RWPE1 (cell line): ENCODE measurements at places on chromosomes 6 and 20.
A peak's percentile ranks its signal among the peaks of the same experiment; 100 is the strongest.

DNA sequence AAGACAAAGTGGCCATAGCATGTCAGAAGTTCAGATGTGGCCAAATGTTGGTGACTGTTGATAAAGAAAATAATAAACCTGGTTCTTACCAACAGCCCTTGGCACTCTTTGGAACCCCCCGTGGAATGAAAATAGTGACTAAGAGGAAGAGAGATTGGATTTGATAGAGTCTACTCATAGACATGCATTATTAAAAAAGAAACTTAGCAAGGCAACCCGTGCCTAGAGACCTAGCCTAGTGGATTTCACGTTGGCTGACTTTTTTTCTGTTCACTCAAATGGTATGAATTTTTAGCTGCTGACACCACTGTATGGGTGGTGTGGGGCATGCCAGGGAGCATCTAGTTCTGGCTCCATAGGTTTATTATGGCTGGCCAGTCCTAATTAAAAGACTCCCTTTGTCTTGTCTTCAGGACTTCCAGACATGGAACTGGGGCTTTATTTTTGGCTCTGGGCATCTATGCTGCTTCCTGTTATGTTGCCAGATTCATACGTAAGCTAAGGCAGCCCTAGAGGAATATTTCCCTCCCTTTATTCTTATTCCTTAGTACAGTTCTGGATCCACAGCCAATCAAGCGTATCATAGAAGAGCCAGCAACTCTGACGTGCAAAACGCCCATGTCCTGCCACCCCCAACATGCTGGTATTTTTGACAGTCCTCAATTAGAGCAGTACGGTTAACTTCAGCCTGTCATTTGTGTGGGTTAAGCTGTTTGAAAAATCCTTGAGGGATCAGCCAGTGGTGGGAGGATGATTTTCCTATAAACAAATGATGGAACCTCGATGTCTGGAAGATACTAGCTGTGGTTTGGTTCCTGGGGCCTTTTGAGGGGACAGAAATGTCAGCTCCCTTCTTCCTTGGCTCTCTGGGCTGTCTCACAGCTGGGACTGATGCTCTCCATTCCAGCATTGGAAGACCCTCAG, 127.5 kb downstream of the ISM1 start:
- no peak for DNase-seq

- DNase-seq: no peak
These were observed 12.5 kb downstream of the GNAS-AS1 start for GRCh38 chr20:58838174-58838573.

- DNase-seq: no peak
These were observed 40.9 kb upstream of the LYRM2 start for GRCh38 chr6:89679215-89680120.

GRCh38 chr6:41642960-41643898, 5.0 kb downstream of the MDFI start:
- no peak for DNase-seq

DNA sequence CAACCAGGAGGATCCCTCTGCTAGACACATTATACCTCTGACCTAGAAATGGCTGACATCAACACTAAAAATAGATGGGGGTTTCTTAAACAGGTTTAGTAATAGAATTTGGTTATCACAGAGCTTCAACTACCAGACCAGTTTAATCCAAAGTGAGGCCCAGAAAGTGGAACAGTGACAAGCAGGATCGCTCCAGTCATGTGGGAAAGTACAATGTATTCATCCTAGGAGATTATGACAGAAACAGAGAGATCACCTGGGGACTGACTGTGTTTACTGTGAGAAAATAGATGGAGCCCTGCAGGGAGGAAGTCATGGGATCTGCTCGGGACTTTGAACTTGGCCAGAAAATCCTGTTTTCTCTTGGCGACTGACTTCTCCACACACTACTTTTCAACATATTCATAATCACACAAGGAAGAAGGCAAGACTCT, 238.7 kb upstream of the SOX4 start:
- DNase-seq: no peak

DNA sequence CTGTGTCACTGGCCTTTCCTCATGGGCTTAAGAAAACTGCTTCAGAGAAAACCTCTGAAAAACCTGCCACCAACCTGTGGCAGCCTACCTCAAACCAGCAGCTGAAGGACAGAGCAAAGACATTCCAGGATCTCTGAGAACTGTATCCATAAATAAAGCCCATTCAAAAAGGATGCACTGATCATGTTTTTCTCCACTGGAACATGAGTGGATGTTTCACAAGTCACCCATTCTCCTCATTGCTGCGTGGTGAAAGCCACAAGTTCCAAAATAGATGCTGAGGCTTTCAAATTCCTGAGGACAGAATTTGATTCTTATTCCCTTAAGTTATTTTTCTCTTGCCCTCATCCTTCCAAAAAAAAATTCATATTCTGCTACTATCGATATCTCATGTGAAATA, 280.6 kb downstream of the KHDC1L start:
- no peak for DNase-seq

DNA sequence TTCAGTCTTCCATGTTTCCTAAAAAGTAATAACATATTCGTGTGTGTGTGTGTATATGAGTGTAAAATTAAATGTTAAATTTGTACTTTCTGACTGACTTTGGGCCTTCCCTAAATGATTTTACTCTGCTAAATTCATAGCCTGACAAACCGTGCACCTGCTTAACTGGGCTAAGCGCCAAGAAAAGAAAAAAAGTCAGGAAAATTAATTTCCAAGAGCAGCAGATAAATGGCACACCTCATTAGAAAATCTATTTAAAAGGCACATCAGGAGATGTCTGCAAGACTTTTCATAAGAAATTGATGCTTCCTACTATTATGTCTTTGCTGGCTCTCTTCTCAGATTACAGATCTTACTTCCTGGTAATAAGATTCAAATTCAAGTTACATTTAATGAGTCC, 72.4 kb downstream of the TRDN start:
- DNase-seq: no peak

DNA sequence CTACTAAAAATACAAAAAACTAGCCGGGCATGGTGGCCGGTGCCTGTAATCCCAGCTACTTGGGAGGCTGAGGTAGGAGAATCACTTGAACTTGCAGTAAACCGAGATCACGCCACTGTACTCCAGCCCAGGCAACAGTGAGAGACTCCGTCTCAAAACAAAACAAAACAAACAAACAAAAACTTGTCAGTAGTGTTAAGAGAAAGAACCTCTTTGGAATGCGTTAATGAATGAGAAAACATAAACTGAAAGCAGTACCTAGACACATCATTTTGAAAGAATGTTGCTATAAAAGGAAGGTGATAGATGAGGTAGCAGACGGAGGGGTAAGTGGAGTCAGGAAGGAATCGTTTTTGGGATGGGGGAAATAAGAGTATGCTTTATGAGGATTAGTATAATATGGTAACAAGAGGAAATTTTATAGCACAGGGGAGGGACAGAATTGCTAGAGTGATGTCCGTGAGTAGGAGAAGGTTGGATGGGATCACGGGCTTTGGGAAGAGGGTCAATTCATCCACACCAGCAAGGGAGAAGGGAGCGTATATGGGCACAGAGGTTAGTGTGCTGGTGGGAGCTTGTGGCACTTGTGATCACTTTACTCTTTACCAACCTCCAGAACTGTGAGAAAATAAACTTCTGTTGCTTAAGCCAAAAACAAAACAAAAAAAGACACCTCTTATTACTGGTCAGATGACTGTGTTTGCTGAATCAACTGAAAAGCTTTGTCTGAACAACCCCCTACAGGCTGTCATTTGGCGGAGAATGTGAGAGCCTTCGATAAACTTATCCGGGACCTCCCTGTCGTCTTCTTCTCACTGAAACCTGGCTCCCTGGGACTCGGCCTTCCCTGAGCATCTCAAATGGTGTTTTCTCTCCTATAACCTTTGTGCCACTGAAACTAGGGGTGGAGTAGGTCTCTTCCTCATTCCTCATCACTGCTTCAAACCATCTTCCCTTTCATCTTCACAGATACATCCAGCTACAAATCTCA, 48.9 kb upstream of the TFAP2A start:
- DNase-seq: no peak

DNA sequence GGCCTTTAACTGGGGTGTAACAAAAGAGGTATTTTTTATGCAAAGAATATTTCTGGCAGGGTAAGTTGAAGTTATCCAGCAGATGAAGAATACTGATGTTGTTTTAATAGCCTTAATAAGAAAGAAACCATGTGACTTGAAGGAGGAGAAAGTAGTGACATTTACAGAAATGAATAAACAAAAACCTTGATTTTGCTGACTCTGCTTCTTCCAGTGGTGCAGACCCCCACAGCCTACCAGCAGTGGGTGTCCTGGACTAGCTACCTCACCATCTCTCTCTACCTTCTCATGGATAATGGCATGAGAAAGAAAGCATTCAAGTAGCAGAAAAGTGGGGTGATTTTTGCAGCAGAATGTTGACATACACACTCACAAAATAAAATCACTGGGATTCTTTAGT, 162.6 kb upstream of the RNF217 start:
- no peak for DNase-seq

GRCh38 chr20:4972506-4973251, 28.6 kb downstream of the SLC23A2 start:
- no peak for DNase-seq

DNA sequence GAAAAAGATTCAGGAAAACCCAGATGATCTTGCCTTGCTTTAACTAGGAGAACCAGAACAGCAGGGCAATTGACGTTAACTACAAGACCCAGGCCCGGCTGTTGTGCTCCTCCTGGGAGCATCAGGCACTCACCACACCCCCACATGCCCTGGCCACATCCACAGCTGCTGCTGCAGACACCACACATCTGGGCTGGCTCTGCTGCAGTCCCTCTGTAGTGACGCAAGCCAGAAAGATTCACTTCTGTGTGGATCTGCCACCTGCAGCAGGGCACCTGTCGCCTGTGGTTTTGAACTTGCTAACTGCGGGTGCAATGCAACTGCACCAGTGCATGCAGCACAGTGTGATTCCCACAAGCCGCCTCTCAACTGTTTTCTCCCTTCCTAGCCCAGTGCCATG, 228.8 kb downstream of the SYNDIG1 start:
- DNase-seq: no peak

GRCh38 chr6:11679099-11679498, 99.5 kb downstream of the ADTRP start:
- no peak for DNase-seq

DNA sequence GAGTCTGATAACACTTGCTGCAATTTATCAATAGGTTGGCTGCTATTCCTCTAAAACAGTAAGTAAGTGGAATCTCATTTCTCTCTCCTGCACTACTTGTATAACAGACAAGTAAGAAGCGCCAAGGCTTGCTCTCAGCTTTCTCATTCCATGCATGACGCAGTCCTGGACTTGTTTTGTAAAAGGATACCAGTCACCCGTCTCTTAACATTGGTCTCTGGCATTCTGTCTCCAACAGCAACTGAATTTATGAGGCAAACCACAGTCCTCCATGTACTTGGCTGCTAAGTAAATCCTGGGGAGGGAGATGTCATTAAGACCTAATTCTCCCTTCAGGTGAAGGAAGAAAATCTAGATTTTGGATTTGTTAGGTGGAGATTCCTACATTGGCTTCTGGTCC, 115.4 kb downstream of the OPN5 start:
- DNase-seq: no peak

DNA sequence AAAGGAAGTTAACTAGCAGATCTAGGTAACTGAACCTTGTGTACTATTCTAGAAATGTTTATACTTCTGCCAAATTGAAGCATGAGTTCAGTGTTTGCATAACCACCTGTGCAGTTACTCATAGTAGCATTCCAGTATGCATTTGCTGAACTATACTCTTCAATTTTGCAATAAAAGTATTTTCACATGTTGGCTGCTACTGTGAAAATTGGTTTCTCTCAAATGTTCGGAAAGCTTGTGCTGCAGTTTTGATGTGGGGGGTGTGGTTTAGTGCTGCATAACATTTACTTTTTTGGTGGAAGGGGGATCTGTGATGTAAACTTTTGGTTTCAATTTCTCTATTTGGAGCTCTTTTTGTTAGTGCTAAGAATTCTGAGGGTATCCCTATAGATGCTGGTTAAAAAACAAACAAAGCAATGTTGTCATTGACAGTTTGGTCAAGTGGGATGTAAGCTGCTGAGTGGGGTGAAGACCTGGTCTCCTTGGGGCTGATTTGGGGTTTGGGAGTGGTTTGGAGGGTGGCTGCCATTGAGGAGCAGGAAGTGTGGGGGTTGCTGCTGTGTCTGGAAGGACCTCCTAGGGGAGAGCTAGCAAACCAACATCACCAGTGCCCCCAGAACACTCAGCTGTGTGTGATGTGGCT, 87.8 kb downstream of the CARMIL1 start:
- no peak for DNase-seq

DNA sequence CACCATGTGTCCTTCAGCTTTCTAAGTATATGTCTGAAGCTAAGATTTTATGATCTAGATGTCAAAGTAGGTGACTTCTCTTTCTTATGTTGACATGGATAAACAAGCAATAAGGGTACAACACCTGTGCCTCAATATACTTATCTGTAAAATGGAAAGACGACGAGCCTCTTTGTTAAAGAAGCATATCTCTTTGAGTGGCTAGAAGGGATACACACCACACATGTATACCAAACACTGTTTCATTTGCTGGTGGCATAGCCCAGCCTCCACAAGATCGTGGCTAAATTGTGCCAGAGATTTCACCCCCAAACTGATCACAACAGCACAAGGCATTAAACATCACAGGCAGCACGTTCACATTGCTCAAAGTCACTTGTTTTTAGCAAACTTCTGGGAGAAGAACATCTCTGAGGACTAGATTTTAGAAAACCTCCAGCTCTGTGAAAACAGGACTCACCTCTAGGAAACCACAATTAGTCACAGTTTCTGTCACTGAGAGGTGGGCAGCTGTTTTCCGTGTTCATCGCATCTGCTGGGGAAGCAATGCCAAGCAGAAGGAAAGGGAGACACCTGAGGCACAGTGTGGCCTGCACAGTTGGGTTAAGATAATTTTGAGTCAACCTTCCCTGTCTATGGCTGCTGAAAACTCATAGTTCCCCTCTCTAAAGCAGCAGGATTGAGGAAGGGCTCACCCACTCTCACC, 263.0 kb upstream of the PLCB4 start:
- no peak for DNase-seq

DNA sequence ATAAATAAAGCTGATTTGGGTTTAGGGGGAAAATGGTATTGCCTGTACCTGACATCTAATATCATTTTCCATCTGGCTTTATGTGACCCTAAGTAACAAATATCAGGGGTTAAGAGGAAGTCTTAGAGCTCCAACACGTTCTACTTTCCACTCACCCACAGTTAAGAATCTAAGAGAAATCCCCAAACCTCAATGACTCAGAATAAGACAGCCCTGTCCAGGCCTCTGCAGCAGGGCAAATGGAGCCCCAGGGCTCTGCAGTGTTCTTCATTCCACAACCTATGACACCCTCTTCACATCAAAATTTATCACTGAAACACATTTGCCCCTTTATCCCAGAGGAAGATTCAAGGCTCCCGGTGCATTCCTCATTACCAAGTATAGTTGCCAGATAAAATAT, 20.3 kb upstream of the TENT5A start:
- peak; percentile 54 for DNase-seq

- DNase-seq: no peak
These were observed 233.9 kb upstream of the SYNDIG1 start for GRCh38 chr20:24235296-24236175.

- no peak for DNase-seq
These were observed 47.4 kb downstream of the TCP11 start for GRCh38 chr6:35093783-35094182.

GRCh38 chr20:50872560-50873425, 58.4 kb downstream of the ADNP start:
- DNase-seq: no peak

GRCh38 chr6:87251725-87252124, 70.7 kb upstream of the SMIM8 start:
- no peak for DNase-seq
